GDM1 (cell line): ENCODE measurements at places on chromosomes 5 and 9.

GRCh38 chr5:125375143-125375542 is 628.7 kb upstream of the ZNF608 start:
- no peak for DNase-seq

GRCh38 chr9:126111556-126111955 is 215.1 kb upstream of the MVB12B start:
- DNase-seq = no peak

GRCh38 chr5:73759771-73760170 is 133.8 kb downstream of the ARHGEF28 start:
- no peak for DNase-seq

GRCh38 chr9:114166614-114167572 is 11.6 kb downstream of the COL27A1 start:
- DNase-seq = no peak

- no peak for DNase-seq
Observed at GRCh38 chr5:136518174-136518573, 152.8 kb upstream of the TRPC7 start.

GRCh38 chr5:54969856-54970828 is 15.3 kb downstream of the ESM1 start:
- DNase-seq = no peak

- no peak for DNase-seq
Observed at GRCh38 chr9:133359399-133360175, 3.2 kb downstream of the SURF2 start.

- DNase-seq = no peak
Observed at GRCh38 chr5:63822614-63823013, 139.6 kb downstream of the HTR1A start.

- no peak for DNase-seq
Observed at GRCh38 chr9:68750255-68750654, 45.2 kb downstream of the PIP5K1B start.

GRCh38 chr5:174096619-174097018 is 51.1 kb downstream of the NSG2 start:
- DNase-seq = no peak

- DNase-seq = no peak
Observed at GRCh38 chr5:4205398-4205797, 609.8 kb downstream of the IRX1 start.

- DNase-seq = peak; percentile 15
Observed at GRCh38 chr9:93569621-93570174, 6.7 kb upstream of the PHF2 start.

GRCh38 chr5:130227699-130228098 is 323.4 kb downstream of the CHSY3 start:
- no peak for DNase-seq

GRCh38 chr9:37528652-37529471 is 43.1 kb downstream of the POLR1E start:
- no peak for DNase-seq

GRCh38 chr9:9041756-9042155 is 1242.2 kb upstream of the DMAC1 start:
- no peak for DNase-seq

DNA sequence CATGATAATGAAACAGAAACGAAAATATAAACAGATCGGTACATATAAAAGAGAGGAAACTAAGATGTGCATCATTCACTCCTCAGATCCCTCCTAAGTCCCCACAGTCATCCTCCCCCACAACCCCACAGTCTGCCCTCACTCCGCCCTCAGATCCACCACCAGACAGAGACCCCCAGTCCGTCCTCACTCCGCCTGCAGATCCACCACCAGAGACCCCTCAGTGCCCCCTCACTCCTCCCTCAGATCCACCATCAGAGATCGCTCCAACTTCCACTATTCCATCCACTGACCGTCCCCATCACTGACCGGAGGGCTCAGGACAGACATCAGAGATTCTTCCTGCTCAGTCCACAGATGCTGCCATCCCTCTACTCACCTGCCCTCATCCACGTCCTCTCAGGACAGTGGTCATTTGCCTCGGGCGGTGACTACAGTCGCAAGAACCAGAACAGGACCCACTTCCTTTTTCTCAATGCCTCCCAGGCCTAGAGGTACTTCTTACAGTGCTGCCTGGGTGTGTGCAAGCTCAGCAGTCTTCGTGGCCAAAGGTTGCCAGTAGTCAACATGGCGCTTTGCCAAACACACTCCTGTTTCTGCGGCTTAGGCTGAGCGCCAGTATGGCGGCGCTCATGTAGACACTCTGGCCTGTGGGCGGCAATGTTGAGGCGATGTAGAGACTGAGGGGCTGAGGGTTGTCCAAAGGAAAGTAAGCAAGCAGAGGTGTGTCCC is 8.3 kb upstream of the SPATA31C1 start:
- DNase-seq = no peak
